ENCODE measurements at places on chromosomes 1 and 21.

- DNase-seq: no peak
Measured at GRCh38 chr1:195481293-195481692, 1126.9 kb downstream of the KCNT2 start.

GRCh38 chr1:8419172-8419571 is 101.3 kb downstream of the SLC45A1 start:
- no peak for DNase-seq

GRCh38 chr21:19950347-19950746 is 1047.9 kb upstream of the NCAM2 start:
- DNase-seq: no peak

DNA sequence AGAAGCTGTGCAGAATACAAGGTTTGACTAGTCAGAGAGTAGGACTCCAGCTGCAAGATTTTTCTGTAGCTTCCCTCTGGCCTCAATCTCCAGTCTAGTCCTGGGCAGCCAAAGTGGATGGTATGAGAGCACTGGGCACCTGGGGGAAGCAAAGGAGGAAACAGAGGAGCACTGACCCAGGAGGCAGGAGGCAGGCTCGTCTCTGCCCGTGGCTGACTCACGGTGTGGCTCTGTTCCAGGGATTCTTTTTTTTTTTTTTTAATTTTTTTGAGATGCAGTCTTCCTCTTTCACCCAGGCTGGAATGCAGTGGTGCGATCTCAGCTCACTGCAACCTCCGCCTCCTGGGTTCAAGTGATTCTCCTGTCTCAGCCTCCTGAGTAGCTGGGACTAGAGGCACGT is 4.1 kb upstream of the NPPB start:
- no peak for DNase-seq

DNA sequence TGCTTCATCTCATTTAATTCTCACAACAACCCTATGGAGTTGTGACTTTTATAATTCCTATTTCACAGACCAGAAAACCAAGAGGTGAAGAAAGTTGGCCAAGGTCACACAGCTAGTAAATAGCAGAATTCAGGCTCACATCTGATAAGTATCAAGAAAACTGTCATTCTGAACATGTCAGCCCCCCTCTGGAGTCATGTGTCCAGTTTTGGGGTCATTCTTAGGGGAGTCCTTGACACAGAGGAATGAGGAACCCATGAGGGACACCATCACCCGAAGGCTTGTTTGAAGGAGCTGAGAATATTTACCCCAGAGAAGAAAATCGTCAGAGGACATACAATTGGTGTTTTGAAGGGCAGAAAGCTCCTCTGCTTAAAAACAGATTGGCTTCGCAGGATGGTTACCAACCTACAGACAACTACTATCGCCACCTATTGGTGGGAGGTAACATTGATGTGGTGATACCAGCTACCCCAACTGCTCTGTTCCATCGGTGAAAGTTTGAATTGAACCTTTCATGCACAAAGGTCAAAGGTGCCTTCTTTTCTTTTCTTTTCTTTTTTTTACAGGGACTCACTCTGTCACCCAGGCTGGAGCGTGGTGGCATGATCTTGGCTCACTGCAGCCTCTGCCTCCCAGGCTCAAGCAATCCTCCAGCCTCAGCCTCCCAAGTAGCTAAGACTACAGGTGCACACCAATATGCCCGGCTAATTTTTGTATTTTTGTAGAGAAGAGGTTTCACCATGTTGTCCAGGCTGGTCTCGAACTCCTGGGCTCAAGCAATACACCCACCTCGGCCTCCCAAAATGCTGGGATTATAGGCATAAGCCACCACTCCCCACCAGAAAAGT is 31.3 kb downstream of the NCMAP start:
- no peak for DNase-seq

- no peak for DNase-seq
Measured at GRCh38 chr1:41768583-41768982, 150.1 kb downstream of the HIVEP3 start.

DNA sequence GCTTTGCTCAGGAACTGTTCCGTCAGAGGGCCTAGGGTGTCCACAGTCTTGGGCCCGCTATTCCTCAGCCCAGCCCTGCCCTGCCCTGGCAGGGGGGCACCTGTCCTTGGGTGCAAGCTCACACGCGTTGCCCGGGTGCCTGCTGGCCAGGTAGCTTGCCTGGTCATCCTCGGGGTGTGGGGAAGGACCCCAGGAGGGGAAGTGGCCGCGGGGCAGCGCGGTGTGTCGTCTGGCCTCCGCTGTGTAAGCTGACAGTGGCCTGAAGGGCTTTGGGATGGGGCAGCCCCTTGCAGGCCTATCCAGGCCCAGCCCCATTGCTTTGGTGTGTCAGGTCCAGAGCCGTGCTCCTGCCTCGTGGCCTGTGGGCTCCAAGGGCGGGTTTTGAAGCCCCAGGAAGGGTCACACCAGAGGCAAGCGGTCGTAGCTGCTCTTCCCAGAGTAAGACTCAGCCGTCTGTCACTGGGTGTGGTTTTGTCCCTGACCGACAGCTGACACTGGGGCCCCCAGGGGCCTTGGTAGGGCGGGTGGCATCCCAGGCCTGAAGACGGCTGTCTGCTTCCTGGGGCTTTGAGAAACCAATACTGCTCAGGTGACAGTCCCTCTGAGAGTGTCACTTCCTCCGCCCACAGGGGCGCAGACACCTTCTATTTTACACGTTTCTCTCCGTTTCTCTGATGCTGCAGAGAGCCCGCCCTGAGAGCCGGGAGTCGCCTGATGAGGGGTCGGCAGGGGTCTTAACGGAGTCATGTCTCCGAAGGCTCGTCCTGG is 72.1 kb downstream of the SKI start:
- no peak for DNase-seq

Data from left renal cortex interstitium (tissue), 4 donors.